ENCODE measurements at places on chromosomes 1 and 21.
A peak's percentile ranks its signal among the peaks of the same experiment; 100 is the strongest.

- DNase-seq: no peak
Measured at GRCh38 chr1:175127565-175127964, 59.9 kb downstream of the TNN start.

DNA sequence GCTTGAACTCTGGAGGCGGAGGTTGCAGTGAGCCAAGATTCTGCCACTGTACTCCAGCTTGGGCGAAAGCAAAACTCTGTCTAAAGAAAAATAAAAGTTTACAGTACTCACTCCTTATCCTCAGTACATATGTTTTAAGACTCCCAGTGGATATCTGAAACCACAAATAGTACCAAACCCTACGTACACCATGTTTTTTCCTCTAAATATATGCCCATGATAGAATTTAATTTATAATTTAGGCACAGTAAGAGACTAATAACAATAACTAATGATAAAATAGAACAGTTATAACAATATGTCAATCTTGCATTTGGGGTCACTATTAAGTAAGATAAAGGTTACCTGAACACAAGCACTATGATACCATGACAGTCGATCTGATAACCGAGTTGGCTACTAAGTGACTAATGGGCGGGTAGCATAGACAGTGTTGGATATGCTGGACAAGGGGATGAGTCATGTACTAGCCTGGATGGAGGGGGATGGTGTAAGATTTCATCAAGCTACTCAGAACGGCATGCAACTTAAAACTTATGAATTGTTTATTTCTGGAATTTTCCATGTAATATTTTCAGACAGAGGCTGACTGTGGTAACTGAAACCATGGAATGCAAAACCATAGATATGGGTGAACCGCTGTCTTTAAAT is 43.7 kb downstream of the ST7L start:
- peak; percentile 10 for DNase-seq

- no peak for DNase-seq
Measured at GRCh38 chr1:69038379-69038778, 529.3 kb upstream of the LRRC7 start.

DNA sequence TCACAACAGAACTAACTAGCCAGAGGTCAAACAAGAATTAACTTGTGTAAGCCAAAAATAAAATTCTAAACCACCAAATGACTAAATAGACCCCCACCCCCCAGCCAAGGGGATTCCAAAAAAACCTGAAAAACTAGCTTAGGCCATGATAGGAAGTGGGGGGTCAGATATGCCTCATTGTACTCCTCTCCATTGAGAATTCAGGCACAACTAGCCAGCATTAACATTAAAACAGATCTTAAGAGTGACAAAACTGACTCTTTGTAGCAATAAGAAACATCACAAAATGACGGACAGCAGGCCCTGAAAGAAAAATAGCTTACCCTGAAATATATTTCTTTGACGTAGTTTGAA is 103.0 kb upstream of the ETV3 start:
- no peak for DNase-seq

DNA sequence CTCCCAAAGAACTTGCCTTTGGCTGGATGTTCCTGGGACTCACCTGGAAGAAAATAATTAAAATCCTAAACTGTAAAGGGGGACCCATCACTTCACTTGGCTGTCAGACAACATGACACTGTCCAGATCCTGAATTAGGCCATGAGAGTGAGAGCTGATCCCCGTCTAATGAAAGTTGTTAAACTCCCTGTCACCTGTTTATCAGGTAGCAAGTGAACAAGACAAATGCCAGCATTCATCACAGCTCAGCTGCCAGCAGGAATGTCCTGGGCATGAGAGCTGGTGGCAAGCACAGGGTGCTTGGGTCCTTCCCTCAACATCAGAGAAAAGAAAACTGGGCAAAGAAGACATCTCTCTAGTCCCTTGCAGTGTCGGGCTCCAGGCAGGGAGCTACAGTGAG is 23.8 kb downstream of the PMVK start:
- DNase-seq: no peak

GRCh38 chr1:222991908-222992307 is 151.1 kb downstream of the TLR5 start:
- no peak for DNase-seq

DNA sequence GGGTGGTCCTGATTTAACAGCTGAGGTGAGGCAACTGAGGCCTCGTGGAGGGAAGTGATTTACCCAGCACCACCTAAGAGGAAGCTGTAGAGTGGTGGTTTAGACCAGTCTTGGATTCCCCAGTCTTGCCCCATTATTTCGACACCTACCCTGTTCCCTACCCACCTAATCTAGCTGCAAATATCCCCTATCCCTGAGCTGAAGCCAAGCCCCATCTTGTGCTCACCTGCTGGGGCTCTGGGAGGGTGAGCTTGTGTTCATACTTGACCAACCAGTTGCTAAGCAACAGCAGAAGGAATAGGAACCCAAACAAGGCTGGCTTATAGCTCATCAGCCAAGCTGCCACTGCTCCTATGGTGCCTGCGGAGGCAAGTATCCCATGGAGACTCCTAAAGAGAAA is 2.0 kb downstream of the TEX46 start:
- DNase-seq: no peak
